ENCODE measurements at places on chromosomes 7 and 10.

- DNase-seq = no peak
Measured at GRCh38 chr7:25091779-25092178, 33.3 kb downstream of the CYCS start.

DNA sequence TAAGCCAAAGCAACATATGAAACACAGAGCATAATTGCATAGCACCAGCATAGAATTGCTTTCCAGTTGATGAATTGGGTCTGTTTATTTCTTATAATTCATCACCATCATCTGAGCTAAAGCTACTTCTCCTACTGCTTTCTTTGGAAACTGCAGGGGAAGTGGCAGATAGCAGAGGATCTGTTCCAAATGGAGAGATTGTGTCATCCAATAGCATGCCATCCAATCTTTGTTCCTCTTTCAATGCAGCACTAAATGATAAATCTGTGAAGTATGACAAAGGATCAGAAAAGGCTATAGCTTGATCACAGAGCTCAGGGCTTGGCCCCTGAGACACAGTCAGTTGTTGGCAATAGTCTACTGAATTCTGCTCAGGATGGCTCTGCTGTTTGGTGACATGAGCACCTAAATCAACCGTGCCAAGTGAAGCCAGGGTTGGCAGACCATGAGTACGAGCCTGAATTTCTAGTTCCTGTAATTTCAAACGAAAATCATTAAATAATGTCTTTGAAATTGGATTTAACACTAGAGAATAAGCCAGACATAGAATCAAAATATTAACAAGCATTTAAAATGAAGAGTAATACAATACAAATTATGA lies 90.0 kb downstream of the TFEC start:
- no peak for DNase-seq

- DNase-seq = no peak
Measured at GRCh38 chr10:15420858-15421257, 49.8 kb upstream of the FAM171A1 start.

DNA sequence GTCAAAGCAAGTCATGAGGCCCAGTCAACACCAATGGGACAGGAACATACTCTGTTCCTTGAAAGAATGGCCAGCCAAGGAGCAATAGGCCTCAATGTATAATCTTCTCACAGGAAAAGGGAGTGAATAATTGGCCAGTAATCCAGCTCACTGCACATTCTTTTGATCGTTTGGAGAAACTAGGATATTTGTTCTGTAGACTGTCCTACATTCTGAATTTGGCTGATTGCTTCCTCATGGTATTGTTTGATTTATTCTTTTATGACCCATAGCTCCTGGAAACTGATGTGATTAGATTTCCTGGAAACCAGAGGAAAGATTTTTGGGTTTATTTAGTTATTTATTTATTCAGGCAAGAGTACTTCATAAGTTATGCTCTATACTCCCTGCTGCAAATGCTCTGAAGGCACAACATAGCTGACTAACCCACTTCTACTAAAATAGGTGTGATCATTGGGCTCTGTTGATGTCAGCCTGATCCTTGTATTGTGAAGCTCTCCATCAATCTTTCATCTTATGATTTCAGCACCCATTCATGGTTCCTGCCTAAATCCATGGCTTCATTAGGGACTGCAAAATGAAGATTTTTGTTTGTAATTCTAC lies 745.2 kb downstream of the SUGCT start:
- no peak for DNase-seq

- no peak for DNase-seq
Measured at GRCh38 chr10:111108441-111108840, 31.6 kb downstream of the ADRA2A start.

DNA sequence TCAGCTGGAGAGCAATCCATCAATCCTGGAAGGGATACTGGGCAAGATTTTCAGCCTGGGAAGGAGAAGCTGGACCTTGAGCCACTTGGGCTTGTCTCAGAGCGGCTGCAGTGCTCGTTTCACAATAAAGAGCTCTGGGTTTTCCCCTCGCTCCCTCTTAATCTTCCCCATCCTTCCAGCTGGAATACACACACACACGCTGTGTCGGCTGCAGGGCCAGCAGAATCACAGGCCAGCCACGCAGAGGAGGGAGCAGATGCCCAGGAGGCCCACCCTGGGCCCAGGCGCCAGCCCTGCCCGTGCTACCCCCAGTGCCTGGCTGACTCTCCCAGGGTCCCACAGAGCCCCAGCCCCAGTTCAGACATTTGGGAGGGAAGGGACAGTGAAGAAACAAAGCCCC lies 255.1 kb downstream of the TNS3 start:
- DNase-seq = no peak

DNA sequence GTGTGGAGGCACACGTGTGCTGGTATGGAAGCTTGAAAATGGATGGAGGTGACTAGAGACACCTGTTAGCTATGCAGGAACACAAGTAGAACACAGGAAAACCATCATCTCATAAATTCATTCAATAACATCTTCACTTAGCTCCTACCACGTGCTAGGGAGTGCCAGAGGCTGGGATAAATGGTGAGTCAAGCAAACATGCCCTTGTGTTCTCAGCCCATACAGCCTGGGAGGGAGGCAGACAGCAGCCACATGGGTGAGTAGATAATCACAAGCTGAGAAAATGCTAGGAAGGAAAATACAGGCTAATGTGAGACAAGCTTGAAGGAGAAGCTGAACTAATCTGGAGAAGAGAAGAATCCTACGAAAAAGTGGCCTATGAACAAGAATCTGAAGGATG lies 468.0 kb upstream of the ZMIZ1 start:
- peak; percentile 11 for DNase-seq

- DNase-seq = no peak
Measured at GRCh38 chr10:51363415-51363814, 289.1 kb downstream of the PRKG1 start.

DNA sequence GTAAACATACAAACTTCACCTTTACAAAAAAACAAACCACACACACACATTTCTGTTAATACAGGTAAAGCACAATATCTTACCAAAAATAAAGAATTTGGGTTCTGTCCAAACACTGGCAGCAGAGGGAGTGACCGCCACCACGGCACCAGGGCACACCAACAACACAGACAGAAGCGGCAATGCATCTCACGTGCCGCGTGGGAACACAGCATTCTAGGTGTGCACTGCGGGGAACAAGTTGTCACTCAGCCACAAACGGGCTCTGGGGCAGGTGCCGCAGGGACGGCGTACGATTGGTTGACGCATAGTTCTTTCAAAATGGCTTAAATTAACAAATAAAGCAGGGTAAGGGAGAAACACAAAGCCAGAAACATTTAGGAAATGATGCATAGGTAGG lies 22.3 kb downstream of the PDGFA start:
- no peak for DNase-seq

DNA sequence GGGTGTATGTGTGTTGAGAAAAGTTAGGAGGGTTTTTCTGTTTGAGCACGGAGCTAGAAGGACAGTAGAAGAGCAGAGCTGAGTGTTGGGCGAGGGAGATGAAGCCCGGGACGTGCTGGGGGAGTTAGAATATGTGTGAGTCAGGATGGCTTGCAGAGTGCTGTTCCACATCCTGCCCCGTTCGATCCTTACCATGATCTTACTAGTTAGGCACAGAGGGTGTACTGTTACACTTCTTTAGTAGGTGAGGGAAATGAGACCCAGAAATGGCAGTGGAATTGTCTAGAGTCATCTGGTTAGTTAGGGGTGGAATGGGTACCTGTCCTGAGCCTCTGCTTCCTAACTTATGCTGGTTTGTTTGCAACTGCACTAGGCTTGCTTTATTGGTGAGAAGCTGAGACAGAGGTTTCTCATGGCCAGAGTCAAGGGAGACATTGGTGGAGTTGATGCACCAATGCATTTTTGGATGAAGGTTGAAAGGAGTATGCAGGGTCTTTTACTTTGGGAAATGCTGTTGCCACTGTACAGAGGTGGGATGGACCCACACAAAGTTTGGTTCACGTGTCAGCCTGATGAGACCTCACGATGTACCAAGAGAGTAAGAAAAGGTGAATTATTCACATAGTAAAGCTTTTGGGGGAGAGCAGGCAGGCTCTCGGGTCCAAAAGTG lies 42.4 kb downstream of the CCNY start:
- DNase-seq = no peak

DNA sequence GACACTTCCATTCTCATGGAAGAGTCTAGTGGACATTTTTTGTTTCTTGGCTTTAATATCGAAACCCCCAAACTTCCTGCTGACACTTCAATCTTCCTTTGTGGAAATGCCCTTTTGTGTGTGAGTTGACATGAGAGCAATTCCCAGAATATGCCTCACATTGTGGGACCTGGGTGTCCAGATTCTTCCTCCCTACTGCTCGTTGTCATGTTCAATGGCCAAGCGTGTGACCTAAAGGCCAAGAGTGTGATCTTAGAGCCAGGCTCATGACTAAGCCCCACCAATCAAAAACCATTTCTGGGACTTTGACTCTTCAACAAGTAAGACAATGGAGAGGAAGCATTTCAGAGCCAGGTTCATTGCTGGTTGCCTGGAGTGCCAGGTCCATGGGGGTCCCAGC lies 52.5 kb upstream of the BMPER start:
- no peak for DNase-seq

DNA sequence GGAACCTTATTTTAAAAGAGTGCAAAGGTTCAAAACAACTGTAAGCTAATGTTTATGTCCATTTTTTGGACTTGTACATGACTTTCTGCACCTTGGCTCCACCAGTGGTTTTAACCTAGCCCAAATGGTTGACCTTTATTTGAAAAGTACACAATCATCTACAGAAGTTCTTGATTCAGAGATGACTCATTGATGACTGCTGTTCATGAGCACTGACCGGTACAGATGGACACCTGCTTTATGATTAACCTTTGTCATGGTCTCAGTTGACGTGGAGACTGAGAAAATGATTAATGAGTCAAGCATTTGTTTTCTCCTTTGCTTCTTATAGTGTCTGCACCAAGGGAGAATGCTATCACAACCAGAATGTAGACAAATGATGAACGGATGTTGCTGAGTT lies 55.7 kb upstream of the PTER start:
- peak; percentile 1 for DNase-seq
